ENCODE measurements at places on chromosomes 3 and 15.

DNA sequence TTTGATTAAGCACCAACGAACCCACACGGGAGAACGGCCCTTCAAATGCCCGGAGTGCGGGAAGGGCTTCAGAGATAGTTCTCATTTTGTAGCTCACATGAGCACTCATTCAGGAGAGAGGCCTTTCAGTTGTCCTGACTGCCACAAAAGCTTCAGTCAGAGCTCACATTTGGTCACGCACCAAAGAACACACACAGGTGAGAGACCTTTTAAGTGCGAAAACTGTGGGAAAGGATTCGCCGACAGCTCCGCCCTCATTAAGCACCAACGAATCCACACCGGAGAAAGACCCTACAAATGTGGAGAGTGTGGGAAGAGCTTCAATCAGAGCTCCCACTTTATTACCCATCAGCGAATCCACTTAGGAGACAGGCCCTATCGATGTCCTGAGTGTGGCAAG, 8.7 kb downstream of the ZNF774 start:
- DNase-seq, result no peak

DNA sequence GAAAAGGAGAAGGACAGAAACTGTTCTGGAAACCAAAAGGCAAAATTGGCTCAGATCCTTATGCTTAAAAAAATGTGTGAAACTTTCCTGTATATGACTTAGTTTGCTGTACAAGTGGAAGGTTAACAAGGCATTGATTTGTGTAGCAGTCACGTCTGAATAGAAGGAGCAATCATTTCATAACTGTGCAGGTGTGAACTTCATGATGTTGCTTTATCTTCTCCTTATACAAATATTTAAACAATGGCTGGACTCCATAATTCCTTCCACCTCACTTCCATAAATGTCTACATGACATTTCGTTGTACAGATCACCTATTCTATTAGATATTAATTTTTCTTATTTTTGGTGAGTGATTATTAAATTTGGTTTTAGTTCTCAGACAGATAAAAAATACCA, 382.7 kb upstream of the NPAP1 start:
- no peak for DNase-seq

GRCh38 chr3:188739511-188739910, 432.3 kb upstream of the TPRG1 start:
- no peak for DNase-seq

DNA sequence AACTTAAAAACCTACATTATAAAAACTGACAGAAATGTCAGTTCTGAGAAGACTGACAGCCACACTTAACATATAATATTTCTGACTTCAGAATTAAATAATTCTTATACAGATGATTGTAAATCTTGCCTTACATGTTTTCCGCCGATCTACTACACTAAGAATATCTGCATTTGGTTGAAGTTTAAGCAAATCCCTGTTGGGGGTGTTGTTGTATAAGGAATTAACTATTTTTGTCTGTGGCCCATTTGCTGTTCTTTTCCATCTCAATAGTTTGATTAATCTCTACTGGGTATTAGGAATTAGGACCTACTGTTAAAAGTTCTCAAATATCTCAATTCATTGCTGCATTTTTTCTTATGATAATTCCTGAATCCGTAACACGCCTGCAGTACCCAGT, 838.3 kb upstream of the ROBO1 start:
- no peak for DNase-seq

GRCh38 chr15:81106560-81106959, 27.5 kb upstream of the CFAP161 start:
- peak; percentile 23 for DNase-seq

- peak; percentile 21 for DNase-seq
These were observed 67.6 kb downstream of the FNDC3B start for GRCh38 chr3:172106989-172107388.

DNA sequence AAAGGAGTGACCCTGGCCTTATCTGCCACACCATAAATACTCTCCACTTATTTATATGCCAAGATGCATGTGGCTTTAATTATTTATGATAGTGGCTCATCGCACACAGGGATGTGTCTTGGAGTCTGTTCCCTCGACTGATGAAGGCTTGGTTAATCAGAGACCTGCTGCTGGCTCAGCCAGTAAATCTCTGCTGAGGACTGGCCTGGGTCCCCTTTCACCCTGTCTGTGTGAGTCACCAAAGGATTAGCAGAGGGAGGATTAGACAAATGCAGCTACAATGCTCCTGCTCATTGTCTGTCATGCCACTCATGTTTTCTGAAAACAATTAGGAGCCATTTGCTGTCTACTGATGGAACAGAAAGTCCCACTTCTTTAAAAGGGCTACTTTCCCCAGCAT, 226.8 kb downstream of the NTRK3 start:
- DNase-seq, result no peak

DNA sequence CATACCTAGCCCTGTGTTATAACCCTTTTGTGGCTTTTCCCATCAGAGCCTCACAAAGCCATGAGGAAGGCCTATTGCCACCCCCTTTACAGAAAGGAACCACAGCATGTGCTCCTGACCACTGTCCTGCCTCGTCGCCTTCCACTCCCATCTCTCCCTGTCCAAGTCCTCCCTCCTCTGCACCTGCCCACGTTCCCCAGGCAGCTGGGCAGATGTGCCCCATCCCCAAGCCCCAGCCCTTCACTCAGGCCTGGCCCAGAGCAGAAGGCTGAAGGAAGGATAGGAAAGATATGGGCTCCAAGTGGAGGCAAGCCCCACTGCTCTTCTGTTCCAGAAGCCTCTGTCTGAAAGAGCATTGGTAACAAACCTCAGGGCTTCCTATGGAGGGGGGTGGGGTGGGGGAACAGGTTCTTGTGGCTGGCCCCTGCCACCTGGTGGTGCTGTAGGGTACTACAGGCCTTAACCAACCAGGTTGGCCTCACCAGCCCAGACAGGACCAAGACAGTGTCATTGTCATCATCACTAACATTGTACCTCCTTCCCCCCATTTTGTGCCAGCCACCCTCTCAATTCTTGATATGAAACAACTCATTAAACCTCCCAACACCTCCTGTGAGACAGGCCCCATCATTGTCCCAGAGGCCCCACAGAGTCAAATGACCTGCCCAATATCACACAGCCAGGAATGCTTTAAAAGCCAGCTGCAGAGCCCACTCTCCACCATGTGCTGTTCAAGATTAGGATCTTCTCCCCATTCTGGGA, 10.0 kb downstream of the POC1A start:
- DNase-seq, result peak; percentile 75

DNA sequence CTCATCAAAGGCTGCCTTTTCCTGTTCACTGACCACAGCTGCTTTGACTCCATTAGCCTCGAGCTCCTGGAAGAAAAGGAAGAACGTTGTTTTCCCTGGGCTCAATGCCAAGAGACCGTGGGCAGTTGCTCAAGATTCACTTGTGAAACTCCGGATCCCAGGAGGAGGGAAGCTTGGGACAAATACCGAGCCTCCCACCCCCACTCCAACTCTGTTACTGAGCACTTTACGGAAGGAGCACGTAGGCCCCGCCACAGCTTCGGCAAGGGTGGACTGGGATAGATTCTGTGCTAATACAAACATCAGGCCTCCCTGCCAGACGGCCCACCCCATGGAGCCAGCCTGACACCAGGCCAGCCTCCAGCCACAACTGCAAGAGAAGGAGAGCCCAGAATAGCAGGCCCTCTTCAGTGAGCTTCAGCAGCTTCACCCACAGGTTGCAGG, 10.8 kb upstream of the FANCD2 start:
- DNase-seq, result no peak

GRCh38 chr3:66497985-66498671, 2.7 kb downstream of the LRIG1 start:
- no peak for DNase-seq

GRCh38 chr3:128576290-128576689, 74.3 kb downstream of the RPN1 start:
- no peak for DNase-seq

GRCh38 chr15:71508081-71508682, 302.2 kb upstream of the NR2E3 start:
- no peak for DNase-seq

- DNase-seq, result no peak
These were observed 3.0 kb downstream of the BMF start for GRCh38 chr15:40105517-40106202.

- no peak for DNase-seq
These were observed 186.8 kb downstream of the CHST2 start for GRCh38 chr3:143306407-143306806.

GRCh38 chr3:196115678-196116083, 33.8 kb upstream of the TFRC start:
- DNase-seq, result no peak

GRCh38 chr15:80247320-80247719, 4.7 kb downstream of the CTXND1 start:
- DNase-seq, result no peak

GRCh38 chr3:46852839-46853355, 10.3 kb downstream of the MYL3 start:
- DNase-seq, result peak; percentile 2

DNA sequence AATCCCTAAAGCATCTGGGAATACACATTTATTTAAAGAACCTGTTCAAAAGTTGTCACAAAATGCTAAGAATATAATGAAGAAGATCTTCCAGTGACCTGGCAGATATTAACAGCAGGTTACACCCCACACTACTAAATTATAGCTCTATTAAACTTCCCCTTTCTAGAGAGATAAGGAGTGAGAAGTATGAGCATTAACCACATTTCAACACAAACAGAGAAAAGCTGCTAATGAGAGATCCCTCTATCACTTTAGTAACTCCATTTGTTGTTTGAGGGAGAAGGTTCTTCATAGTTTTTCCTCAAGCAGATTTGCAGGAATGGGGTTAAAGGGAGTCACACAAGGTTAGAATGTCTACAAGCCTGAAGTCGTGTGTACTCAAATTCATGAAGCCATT, 3.6 kb downstream of the COL8A1 start:
- DNase-seq, result no peak

- DNase-seq, result no peak
These were observed 252.5 kb downstream of the THRB start for GRCh38 chr3:24242012-24242698.

- DNase-seq, result no peak
These were observed 150.7 kb downstream of the OPA1 start for GRCh38 chr3:193743702-193744047.

GRCh38 chr15:45201557-45201859, 13.7 kb upstream of the SHF start:
- no peak for DNase-seq

DNA sequence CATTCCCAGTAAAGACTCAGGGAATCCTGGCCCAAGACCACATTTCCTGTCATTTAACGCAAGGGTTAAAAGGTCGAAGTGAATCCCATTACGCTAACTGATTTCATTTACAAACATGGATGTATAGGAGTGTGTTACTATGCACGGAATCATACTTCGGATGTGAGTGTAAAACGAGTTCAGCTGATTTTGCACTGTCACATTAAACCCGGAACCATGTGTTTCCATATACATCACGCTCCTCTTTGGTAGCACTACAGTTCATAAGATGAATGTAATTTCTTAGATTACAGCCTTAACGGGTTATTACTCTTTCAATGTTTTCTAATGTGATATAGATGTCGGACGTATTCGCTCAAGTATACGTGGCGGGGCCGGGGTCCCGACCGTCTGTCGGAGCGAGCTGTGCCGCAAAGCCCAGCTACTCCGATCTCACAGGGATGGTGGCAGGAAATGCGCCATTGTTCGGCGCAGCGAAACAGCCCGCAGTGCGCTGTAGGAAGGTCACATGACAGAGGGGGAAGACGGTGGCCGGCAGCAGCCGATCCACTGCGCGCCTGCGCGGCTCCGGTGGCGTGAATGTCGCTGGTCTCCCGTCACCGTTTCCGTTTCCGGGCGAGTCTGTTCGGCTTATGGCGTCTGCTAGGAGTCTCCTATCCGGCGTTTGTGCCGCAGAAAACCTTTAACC, 97.3 kb downstream of the NPAP1 start:
- DNase-seq, result peak; percentile 39

GRCh38 chr15:25582886-25583285, 144.1 kb upstream of the UBE3A start:
- no peak for DNase-seq

DNA sequence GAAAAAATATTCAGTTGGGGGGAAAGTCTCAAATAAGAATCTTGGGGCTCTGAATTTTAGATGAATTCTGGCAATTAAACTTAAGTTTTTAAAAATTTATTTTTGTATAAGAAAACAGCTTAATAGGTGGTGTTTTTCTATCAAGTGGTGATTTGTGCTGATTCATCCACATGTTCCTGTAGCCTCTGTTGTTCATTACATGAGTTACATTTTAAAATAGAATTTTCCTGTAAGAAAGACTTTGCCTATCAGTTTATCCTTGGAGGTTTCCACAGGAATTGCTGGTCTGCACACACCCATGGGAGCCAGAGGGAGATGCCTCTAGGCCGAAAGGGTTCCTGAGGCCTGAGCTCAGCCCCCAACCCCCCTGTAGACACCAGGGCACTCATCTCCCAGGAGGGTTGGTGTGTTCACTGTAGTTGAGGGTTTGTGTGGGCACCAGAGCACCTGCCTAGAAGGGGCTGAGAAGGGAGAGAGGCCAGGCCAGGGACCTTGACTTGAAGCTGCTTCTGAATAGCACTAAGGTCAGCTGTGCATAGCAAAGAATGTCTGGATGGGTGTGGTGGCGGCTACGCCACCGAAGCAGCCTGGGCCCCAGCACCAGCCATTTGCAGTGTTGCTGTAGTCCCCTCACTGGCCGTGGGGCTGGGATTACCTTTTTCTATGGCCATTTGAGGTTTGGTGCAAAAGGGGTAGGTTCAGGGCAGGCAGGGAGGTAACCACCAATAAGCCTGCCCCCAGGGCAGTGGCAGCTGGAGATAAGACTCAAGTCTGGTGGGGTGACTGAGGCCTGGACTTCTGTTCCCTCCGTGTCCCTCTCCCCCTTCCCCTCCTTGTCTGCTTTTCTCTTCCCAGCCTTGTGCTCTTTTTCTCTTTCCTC, 11.9 kb downstream of the DNAJA4 start:
- DNase-seq, result no peak

DNA sequence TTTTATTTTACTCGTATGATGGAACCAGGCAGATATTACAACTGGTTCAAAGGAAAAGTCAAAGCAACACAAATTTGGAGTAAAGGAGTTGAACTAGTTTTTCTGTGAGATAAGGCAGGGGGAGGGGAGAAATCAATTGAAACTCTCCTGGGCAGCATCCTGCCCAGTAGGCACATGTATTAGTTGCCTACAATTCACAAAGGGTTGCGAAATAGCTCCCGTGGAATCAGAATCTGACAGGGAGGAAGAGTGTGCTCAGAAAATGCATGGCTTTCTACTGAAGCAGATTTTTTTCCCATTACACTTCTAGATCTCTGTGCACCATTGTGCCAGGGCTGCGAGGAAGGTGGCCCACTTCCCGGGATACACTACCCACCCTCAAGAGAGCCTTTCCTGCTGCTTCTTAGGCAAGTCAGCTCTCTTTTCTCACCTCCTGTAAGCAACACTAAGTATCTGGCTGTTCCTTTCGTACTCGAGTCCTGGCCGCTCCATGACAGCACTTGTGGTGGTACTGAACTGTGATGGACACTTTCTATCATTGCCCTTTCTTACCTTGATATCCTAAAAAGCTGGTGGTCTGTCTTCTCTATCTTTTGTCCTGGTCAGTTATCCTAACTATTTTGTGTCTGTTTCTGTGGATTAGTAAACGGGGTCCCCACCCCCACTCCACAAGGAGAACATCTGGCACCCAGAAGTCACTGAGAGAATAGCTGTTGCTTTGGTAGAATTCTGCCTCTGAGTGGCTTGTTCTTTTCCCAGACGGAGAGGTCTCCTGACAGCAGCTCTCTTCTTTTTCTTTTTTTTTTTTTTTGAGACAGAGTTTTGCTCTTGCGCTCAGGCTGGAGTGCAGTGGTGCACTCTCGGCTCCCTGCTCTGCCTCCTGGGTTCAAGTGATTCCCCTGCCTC, 74.8 kb downstream of the RPL39L start:
- no peak for DNase-seq

GRCh38 chr15:48888191-48888590, 10.3 kb downstream of the EID1 start:
- no peak for DNase-seq
